ENCODE measurements at places on chromosomes 4 and X.

DNA sequence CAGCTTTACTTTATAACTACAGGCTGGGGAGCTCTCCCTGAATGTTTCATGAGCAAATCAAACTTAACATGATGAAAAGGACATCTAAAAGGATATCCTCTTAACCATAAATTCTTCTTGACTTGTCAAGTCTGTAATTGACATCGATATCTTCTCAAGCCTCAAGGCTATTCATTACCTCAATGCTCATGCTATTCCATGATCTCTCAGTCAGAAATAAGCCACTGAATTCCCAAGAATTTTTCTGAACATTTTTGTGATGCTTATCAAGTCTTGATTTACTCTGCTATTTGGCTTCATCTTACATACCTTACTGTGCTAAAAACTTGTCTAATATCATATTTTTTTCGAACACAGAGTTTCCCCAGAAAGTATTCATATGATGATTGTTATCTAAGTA is 433.4 kb downstream of the PDGFC start:
- DNase-seq, result no peak

- no peak for DNase-seq
Measured at GRCh38 chr4:69896530-69897116, 34.2 kb upstream of the CSN1S1 start.

DNA sequence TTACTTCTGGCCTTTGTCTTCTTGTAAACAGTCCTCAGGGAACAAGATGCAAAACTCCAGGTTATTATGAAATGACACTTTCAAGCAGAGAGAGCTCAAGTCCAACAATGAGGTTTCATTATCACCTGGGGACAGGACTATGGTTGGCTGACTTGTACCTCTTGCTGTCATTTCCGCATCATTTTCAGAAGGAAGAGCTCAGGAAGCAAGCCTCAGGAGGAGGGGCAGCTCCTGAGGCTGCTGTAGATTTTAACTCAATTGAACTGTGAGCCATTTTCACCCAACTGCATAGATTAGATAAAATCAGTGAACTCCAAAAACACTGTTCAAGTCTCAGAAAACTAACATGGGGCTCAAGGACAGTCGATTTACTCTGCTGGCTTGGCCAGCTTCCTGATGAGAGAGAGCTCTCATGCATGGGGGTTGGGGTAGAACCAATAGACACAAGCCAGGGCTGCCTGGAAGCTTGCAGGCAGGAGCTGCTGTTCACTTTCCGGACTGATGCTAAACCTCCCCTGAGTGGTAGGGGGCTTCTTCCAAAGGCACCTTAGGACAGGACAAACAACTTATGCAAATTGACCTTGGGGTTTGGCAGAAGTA is 23.6 kb downstream of the TMEM255A start:
- DNase-seq, result no peak

GRCh38 chr4:140955641-140956040 is 177.6 kb downstream of the RNF150 start:
- no peak for DNase-seq

- no peak for DNase-seq
Measured at GRCh38 chr4:5749568-5749967, 38.6 kb downstream of the EVC start.

- no peak for DNase-seq
Measured at GRCh38 chr4:100420571-100420970, 97.3 kb downstream of the EMCN start.

- no peak for DNase-seq
Measured at GRCh38 chr4:47031751-47032404, 511 bp downstream of the GABRB1 start.

DNA sequence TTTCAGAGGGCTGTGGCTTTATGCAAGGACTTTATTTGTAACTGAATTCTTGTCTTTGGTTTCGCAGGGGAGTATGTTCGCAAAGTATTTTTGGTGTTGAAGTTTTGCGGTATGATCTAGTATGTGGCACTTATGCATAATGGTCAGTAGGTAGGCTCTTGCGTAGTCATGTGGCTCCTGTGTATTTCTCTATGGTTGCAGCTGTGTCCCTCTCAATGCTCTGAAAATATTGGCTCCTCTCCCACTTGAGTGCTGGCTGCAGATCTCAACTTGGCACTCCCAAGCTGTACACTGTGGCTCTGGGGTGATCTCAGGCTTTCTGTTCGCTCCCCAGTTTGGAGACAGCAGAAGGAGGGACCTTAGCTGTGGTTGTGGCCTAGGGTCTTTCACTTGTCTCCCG is 24.8 kb downstream of the ARMCX5 start:
- DNase-seq, result no peak

GRCh38 chrX:16136080-16136479 is 12.7 kb downstream of the GRPR start:
- DNase-seq, result no peak

GRCh38 chrX:129634541-129634940 is 20.2 kb downstream of the APLN start:
- DNase-seq, result no peak

GRCh38 chr4:157425897-157426296 is 205.4 kb downstream of the GRIA2 start:
- DNase-seq, result no peak

DNA sequence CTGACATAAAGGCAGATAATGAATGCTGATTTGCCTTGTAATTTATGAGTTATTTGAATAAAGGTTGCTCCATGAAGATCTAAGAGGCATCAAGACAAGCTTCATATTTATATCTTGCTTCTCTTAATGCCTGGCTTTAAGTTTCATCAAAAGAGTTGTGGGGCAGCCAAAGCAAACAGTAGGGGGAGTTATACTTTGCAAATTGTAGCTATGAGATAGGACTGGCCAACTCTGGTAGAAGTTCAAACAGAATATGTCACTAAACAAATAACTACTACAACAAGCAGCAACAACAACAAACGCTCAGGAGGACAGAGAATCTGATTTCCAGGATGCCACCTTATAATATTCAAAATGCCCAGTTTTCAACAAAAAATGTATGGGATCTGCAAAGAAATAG is 69.1 kb upstream of the PLAC1 start:
- no peak for DNase-seq

GRCh38 chr4:38774181-38774955 is 8.4 kb downstream of the TLR10 start:
- no peak for DNase-seq

GRCh38 chr4:151486168-151486567 is 77.2 kb downstream of the FHIP1A start:
- no peak for DNase-seq
